COR-L47 (cell line): ENCODE measurements at places on chromosomes 2 and 18.
A peak's percentile ranks its signal among the peaks of the same experiment; 100 is the strongest.

GRCh38 chr2:134117676-134118075, 136.2 kb upstream of the MGAT5 start:
- no peak for DNase-seq

DNA sequence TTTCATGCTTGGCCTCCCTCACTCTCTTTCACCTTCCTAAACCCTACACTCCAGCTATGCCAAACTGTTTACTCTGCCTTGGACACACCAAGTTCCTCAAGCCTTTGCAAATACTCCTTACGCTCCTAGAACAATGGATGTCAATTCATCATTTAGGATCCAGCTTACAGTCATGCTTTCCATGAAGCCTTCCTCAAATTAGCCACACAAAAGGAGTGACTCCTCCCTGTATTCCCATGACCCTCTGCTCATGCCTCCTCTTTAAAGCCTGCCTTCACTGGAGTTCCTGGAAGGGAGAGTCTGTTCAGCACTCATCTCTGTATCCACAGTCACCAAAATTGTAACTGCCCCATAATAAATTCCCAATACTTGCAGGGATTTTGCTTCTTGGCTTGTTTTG, 721 bp upstream of the EHD3 start:
- no peak for DNase-seq

DNA sequence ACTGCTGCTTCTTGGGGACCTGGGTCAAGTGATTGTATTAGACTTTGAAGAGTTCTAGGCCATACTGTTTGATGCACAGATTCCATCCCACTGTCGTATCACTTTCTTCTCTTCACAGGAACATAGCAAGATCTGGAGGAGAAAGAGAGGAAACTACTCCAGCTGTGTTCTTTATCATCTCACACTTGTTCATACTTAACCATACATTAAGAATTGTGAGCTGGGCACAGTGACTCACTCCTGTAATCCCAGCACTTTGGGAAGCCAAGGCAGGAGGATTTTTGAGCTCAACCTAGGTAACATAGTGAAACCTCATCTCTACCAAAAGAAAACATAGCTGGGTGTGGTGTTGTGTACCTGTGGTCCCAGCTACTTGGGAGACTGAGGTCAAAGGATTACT, 111.7 kb downstream of the PARD3B start:
- no peak for DNase-seq

DNA sequence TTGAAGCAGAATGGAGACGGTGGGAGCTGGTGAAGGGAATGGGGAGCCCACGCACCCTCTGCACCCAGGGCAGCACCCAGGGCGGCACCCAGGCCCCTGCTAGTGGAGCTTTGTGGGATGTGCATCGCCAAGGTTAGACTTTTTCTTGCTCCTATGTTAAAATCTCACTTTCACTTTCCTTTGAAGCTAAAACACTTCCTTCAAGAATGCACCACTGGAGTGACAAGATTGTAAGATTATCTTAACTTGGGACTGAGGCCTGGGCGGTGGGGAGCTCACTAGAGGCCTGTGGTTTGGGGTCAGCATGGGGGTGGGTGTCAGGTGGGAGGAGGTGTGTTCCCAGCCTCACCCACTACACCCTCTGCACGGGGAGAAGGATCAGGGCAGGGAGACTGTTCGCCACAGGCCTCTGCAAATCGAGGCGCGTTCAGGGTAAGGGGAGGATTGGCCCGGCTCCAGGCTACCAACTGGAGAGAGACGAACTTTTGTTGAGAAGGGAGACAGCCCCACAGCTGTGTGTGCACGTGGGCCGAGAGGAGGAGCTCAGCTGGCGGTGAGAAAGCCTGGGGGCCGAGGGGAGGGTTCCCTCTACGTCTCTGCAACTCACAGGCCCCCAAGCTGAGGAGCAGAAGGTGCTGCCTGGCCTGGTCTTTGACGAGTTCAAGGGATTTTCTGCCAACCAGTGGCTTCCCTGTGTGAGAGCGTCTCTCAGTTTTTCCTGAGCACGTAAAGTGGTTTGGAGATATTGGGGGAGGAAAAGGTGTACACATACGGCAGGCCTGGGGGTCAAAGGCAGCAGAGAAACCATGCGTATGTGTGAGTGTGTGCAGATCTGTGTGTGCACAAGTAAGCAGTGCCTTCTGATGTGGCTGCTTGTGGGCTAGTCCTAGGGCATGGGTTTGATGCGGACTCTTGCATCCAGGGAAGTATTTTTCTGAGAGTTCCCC, 147.7 kb downstream of the KLHL29 start:
- peak; percentile 78 for DNase-seq

DNA sequence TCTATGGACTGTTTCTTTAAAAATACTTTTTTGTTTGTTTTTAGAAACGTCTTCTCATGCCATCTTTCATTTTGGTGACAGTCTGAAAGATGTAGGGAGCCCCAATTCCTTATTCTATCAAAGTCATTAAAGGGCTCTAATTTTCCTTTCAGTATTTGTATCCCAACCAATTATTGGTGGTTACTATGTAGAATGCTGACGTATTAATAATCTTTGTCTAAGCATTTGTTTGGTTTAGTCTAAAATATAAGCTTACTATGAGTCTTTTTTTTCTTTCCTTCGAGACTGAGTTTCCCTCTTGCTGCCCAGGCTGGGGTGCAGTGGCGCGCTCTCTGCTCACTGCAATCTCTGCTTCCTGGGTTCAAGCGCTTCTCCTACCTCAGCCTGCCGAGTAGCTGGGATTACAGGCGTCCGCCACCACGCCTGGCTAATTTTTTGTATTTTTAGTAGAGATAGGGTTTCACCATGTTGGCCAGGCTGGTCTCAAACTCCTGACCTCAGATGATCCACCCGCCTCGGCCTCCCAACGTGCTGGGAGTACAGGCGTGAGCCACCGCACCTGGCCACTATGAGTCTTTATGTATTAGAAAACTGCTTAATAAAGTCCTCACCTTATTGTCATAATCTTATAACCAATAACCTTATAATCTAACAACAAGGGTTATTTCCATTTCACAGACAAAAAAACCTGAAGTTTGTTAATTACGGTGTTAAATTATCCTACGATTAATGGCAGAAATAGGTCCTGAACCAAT, 849 bp upstream of the VRK2 start:
- no peak for DNase-seq

DNA sequence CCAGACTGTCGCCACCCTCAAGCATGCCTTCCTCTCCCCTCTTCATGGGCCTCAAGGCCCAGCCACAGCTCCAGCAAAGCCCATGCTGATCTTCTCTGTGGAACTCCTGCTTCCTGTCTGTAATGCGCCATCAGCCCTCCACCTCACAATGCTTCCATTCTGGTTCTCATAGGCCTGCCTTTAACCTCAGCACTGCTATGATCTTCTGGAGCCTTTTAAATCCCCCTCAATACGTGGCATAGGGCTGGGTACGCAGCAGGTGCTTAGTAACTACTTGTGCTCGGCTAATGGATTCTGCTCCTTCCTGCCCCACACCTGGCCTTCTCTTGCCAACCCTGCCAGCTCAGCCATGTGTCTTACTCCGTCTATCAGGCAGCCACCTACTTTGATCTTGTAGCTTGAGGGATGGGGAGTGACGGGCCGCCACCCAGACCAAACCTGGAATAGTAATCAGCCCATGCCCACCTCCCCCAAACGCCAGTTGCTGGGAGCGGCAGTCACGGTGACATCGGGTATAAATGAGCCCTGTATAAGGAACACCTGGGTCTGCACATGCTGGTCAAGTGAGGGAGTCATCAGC, 106.7 kb upstream of the MCFD2 start:
- no peak for DNase-seq

DNA sequence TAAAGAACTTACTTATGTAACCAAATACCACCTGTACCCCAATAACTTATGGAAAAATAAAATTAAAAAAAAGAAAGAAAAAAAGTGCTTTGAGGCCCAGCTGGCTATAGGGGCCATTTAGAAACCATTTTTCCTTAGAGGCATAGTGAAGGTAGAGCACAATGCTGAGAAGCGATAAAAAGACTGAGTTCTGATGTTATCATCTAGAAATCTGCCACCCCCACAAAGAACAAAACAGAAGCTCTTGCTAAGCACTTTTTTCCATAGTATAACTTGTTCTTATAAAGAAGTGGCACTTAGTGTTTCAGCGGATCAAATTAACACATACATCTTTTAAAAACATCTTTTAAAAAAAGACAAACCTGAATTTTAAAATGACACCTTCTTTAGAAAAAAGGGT, 51.4 kb downstream of the ICOS start:
- DNase-seq: no peak

DNA sequence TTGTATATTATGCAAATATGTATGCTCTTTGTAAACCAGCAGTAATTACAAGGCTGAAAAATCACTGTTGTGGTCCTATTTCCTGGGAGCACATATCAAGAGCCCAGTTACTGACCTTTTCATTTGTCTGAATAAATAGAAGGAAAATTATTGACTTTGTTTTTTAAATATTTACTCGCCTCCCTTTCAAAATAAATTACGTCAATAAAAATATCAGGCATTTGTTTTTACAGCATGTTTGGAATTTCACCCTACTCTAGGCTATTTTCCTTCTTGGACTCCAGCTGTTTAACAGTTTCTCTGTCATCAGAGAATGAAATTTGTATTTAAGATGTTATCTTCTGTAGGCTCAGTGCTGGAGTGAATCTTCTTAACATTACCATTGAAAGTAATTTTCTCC, 59.9 kb upstream of the LRATD1 start:
- DNase-seq: no peak

DNA sequence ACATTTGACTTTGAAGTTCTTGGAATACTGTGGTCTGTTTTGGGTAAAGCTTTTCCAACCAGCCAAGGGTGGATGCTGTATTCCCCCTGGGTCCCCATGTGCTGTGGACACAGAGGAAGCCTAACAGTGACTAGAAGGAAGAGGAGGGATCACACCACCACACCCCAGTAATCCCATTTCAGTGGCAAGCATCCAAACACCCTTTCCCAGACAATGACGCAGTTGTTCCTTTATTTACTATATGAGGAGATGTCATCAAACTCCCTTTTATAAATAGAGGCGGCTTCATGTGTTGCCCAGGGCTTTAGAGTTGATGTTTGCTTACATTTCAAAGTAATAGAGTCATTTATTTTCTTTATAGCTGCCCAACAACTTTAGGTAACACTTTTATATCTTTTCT, 959.4 kb upstream of the GYPC start:
- peak; percentile 76 for DNase-seq

DNA sequence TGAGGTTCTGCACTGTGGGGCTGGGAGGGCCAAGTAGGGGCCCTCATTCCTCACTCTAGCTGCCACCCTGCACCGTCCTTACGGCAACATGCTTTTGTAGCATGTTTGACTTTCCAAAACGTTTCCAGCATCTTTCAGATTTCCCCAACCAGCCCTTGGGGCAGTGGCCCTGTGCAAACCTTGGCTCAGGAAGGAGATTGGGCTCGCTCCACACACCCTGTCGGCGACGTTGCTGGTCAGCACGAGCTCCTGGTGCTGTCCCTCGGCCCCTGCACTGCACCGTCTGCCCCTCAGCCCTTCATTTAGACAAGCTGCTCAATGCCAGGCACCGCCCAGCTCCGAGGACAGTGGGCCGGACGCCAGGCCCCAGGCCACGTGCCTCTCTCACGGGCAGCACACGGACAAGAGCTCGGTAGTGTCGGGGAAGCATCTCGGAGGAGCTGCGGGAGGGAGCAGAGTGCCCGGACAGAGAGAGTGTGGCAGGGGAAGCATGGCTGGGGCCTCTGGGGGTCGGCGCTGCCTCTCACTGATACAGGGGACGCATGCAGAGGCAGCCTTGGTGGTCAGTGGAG, 6.9 kb downstream of the GPR17 start:
- no peak for DNase-seq

DNA sequence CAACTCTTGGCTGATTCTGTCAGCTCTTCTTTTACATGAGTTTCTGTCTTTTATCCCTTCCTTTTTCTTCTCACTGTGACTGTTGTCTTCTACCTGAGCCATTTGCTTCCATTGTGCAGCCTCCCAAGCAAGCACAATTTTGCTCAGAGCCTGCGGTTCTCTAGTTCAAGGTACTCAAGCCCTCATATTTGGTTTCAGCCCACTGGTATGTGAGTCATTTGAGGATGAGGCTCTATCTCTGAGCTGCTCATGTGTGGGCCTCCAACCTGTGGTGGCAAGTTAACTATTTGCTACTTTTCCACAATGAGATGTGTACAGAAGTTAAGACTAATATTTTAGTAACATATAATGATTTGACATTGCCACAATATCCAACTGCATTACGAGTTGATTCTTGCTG, 183.0 kb downstream of the PHLPP1 start:
- DNase-seq: no peak

DNA sequence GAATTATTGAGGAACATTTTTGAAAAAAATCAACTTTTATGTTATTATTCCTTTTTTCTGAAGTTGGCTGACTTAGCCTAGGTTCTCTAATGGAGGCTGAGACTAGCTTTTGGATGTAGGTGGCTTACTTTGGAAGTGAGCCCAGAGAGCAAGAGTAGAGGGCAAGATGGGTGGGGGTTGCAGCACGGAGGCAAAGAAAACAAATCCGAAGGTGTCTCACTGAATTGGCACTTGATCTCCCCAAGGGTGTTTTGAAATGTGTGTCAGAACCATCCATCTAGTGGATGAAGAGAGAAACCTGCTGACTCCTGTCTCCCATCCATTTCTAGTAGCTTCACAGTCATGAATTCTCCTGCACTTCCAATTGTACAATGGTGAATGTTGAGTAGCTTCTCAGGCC, 390.7 kb downstream of the TMEM182 start:
- DNase-seq: no peak

- no peak for DNase-seq
Measured at GRCh38 chr2:54636415-54637139, 86.9 kb upstream of the EML6 start.

DNA sequence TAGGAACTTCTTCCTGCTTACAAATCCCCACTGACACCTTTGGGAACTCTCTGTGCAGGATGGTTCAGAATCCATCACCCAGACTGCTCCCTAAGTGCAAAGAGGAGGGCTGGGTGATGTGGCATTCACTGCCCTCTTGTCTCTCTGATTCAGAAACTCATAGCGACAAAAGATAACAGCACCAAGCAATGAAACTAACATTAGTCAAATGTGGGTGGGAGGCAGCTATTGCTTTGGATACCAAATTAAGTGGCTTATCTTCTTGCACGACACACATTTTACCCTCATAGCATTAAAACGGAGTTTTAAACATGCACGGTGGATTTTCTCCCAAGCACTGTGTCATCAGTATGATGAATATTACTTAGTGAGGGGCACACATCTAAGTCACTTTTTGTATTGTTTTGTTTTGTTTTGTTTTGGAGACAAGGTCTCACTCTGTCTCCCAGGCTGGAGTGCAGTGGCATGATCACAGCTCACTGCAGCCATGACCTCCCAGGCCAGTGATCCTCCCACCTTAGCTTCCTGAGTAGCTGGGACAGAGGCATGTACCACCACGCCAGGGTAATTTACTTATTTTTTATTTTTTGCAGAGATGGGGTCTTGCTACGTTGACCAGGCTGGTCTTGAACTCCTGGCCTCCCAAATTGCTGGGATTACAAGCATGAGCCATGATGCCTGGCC, 40.9 kb upstream of the NEB start:
- no peak for DNase-seq

DNA sequence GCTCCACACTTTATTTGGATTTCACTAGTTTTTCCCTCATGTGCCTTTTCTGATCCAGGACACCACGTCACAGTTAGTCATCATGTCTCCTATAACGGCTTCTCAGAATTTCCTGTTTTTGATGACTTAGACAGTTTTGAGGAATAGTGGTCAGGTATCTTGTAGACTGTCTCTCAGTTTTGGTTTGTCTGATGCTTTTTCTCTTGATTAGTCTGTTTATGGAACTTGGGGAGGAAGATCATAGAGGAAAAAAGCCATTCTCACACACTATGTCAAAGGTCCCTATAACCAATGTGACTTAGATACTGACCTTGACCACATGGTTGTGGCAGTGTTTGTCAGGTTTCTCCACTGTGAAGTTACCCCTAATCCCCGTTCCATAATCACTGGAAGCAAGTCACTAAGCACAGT, 89.0 kb downstream of the RAPH1 start:
- DNase-seq: no peak

- no peak for DNase-seq
Measured at GRCh38 chr2:109157563-109158105, 28.6 kb downstream of the SH3RF3 start.
